DMS153 (cell line): ENCODE measurements at places on chromosomes 11 and 22.

DNA sequence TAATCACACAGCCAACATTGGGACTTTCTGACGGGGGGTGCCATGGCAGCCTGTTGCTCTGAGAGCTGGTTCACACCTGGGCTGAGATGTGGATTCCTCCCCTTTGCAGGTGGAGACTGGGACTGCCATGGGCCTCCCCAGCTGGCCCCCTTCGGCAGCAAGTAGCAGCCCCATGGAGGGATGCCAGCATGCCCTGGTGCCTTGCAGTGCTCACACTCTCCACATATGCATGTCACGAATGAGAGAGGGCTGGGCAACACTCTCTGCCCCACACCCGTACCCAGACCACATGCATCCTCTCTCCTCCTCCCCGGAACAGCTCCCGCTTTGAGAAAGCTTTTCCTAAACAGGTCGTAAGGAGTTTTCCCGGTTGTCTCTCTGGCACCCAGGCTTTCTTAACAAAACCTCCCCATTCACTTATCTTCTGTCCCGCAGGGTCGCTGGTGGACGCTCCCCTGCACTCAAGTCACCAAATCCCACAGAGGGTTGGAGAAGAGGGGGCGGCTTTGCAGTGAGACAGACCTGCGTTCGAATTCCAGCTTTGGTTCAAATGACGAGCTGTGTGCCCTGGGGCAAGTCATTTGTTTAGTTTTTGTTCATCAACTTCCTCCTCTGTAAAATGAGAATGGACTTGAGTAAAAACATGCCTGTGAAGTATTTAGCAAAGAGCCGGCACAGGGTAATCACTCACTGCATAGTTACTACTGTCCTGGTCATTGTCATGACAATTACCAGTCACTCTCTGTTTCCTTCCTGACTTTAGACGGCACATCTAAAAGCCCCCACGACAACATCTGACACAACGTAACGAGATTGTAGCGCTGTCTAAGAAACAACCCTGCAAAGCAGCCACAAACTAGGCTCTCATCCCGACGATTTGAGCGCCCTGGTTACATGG lies 231.3 kb upstream of the B3GAT1 start:
- DNase-seq = no peak

DNA sequence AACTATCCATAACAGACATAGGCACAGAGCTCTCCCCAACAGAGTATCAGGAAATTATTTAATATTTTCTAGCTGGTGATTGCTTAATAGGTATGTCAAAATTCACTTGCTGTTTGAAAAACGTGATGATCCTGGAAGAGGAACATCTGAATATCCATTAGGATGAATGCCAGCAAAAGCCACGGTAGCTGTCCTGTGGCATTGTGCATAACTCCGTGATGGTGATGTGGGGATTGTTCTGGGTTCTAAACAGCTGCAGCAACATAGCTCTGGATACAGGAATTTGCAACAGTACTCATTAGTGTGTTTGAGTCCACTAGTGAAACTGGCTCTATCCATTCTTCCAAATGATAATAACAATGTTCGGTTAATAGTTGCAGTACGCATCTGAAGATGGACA lies 78.8 kb downstream of the C11orf65 start:
- DNase-seq = no peak

- no peak for DNase-seq
Measured at GRCh38 chr11:15660496-15660895, 545.8 kb downstream of the INSC start.

DNA sequence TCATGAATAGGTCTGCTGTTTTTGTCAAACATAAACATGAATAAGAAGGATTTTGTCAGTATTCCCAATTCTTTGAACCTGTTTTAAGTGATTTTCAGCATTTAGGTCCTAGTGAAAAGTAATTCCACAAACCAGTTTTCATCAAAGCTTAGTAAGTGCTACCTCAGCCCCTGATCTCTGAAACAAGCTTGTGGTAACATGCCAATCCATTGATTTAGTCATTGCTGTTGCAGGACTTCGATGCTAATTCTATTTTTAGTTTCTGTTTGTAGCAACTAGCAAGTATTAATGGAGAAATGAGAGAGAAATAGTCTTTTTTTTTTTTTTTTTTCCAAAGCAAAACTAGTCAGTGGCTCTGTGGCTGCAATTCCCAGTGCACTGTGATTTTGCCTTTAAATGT lies 91.4 kb downstream of the JRKL start:
- no peak for DNase-seq

DNA sequence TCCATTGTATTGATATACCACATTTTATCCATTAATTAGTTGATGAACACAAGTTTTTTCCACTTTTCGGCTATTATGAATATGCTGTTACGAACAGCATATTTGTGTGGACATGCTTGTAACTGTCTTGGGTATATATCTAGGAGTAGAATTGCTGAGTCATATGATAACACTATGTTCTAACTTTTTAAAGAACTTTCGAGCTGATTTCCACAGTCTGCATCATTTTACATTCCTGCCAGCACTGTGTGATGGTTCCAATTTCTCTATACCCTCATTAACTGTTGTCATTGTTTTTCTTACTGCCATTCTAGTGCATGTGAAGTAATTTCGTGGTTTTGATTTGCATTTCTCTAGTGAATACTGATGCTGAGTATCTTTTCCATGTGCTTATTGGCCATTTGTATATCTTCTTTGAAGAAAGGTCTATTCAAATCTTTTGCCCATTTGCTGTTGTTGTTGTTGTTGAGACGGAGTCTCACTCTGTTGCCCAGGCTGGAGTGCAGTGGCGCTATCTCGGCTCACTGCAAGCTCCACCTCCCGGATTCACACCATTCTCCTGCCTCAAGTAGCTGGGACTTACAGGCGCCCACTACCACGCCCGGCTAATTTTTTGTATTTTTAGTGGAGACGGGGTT lies 7.4 kb upstream of the RCE1 start:
- DNase-seq = no peak

DNA sequence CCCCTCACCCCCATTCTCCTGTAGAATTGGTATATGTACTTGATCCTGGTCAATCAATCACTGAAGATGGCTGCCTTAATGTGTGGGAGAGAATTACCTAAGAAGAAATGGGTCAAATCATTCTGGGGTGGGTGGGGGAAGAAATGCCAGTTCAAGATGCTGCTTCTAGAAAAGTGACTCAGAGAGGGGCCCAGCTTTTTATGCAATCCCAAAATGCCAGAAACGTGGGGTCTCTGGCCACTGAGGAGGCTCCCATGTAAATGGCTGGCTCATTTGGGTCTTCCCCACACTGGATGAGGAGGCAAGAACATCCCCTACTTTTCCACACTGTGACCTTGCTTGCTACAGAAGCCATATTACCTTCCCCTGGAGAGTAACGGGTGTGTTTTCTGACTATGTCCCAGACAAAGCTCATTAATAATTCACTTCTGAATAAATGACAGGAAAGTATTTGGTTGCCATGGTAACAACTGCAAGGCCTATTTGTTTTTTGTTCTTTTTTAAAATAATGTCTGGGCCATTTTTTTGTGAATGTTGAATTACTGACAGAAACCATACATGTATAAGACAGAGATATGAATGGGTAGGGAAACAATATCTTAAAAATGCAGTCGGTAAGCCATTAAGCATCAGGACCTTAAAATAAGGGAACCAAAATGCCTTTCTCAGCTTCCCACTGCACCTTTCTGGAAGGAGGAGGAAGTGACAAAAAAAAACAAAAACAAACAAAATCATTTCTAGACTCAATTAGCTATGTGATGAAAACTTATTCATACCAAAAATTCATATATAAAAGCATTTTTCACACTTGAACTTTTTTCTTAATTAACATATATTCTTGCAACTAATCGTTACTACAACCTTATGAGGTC lies 32.0 kb downstream of the SLC1A2 start:
- peak; percentile 31 for DNase-seq

DNA sequence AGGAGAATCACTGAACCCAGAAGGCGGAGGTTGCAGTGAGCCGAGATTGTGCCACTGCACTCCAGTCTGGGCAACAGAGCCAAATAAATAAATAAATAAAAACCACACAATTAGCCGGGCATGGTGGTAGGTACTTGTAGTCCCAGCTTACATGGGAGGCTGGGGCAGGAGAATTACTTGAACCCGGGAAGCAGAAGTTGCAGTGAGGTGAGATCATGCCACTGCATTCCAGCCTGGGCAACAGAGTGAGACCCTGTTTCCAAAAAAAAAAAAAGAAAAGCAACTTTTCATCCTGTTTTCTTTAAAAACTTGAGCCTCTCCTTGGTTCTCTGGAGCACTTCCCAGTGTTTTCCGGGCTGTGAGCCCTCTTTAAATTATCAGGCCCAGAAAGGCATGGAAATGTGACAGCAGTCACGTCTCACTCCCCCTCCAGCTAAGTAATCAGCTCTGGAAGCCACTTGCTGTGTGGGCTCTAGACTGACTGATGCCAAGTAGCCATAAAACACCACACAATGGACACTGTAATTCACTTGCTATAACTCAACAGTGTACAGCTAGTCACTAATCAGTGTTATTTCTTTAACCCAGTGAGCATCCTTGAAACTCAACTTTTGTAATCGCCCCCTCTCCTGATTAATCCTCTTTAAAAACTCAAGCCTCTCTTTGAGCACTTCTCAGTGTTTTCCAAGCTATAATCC lies 13.0 kb upstream of the MCHR1 start:
- peak; percentile 34 for DNase-seq

- DNase-seq = peak; percentile 93
Measured at GRCh38 chr11:27444801-27445215, 27.8 kb downstream of the LGR4 start.

DNA sequence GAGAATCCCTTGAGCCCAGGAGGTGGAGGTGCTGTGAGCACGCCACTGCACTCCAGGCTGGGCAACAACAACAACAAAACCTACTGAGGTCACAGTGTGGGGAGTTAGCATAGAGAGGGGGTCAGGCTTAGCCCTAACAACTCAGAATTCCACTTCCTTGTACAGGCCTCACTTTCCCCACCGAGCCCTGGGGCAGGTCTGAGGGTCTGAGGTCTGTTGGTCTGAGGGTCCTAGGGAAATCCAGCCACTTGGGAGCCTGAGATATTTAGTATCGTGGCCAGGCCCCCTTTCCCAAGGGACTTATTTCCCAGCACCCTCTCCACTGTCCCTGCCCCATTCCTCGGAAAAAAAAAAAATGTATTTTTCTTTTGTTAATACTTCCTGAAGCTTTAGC lies 34.8 kb upstream of the HORMAD2 start:
- no peak for DNase-seq

- DNase-seq = no peak
Measured at GRCh38 chr11:96169250-96169649, 173.7 kb downstream of the MAML2 start.

DNA sequence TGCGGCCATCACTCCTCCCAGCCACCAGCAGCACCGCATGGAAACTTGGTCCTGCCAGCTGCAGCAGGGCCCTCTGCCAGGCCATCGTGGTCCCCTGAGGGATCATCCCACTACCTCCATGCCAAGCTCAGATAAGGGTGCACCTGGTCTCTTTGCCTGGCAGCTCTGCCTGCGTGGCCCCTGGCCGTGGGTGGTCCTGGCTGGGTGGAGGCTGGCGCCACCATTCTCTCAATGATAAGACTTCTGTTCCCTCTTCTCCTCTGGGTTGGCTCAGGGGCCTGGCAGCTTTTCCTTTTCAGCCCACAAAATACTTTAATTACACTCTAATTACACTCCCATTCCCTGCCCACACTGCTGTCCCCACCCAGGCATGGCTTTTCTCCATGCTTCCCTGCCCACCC lies 26.8 kb upstream of the TSKU start:
- DNase-seq = no peak

DNA sequence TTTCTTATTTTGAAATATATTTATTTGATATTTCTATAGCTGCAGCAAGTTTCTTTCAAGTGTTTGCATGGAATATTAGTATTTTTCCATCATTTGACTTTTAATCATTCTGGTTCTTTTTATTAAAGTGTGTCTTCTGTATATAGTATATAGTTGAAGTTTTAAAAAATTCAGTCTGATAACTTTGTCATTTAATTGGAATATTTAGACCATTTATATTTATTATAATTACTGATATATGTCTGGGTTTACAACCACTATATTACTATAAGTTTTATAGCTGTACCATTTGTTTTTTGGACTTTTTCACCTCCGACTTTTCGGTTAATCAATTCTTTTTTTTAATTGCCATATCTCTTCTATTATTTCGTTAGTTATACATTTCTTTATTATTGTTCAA lies 22.7 kb upstream of the ANO1 start:
- DNase-seq = no peak

- no peak for DNase-seq
Measured at GRCh38 chr11:75152090-75152489, 1.2 kb downstream of the SLCO2B1 start.

- no peak for DNase-seq
Measured at GRCh38 chr22:42284643-42285181, 14.3 kb upstream of the TCF20 start.

- DNase-seq = no peak
Measured at GRCh38 chr11:67561971-67562619, 21.5 kb upstream of the GSTP1 start.

- DNase-seq = no peak
Measured at GRCh38 chr11:1557051-1557884, 14.8 kb downstream of the DUSP8 start.

- DNase-seq = no peak
Measured at GRCh38 chr11:23425381-23425780, 565.1 kb upstream of the CCDC179 start.

GRCh38 chr22:49204599-49205482 lies 622.8 kb downstream of the BRD1 start:
- no peak for DNase-seq

GRCh38 chr11:115506954-115507675 lies 2.9 kb upstream of the CADM1 start:
- no peak for DNase-seq

DNA sequence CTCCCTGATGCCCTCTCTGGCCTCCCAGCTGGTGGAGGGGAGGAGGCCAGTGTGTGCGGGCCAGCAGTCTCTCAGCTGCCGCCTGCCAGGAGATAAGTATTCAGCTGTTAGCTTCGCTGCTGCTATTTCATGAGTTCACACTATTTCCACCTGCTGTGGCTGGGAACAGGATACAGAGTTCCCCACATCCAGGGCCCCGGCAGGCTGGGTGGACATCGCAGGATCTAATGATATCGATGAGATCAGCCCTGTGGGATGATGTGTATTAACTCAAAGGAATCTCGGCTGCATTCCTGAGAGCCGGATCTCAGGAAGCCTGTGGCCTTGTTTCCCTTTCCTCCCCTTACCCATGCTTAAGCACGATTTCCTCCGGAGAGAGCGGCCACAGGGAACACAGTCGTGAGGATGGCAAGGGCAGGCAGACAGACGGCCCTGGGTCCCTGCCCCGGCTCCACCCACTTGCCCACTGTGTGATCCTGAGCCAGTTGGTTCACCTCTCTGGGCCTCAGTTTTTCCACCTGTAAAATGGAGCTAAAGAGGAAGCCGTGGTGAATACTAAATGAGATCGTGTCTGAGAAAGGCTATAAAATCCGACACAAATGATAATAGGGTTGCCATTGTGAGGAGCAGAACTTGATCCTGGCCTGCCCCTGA lies 6.5 kb upstream of the PVALB start:
- DNase-seq = no peak
